Activated T-cell treated with anti-CD3 and anti-CD28 coated beads for 1 hour (primary cell): ENCODE measurements at places on chromosomes 2 and 18.

- no peak for DNase-seq
These were observed 185.6 kb downstream of the AGAP1 start for GRCh38 chr2:235679471-235679870.

DNA sequence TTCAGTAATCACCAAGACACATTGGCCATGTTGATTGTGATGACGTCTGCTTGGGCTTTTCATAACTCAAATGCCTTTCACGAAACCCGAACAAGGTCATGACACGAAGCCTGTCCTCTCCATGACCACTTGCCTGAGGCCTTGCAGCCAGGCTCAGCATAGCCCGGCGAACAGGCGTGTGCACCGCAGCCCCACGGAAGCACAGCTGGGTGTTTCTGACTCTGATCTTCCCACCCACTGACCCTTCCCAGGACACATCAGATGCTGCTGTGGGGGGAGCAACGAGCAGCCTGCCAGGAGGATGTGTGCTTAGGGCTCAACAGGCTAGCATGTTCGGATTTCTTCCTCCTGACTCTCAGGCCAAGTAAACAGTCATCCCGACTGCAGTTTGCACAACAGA, 369.4 kb upstream of the SALL3 start:
- no peak for DNase-seq

DNA sequence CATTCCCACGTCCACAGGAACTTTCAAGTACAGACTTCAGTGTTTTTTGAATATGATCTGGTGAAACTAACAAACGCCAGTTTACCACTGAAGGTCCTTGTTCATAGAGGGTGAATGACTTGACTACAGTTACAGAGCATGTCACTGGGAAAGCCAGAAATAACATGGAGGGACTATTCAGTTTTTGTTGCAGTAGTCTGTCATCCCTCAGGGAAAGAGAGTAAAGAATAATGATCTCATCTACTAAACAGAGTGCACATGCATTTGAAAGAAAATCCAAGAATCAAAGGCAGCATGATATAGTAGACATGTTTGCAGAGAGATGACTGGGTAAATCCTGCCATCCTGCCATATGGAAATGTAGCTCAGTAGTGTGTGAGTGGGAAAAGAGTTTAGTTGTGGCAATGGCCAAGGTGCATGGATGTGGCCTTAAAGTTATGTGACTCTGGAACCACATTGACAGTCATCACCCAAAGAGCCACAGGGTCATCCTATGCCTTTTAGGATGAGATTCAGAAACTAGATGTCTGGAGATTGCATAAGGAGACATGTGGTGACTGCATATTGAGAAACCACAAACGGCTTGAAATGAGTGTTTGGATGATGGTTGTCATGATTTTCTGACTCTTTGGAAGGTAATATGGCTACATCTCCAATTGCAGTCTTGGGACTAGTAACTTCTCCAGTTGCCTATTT, 125.3 kb upstream of the ZEB2 start:
- no peak for DNase-seq

DNA sequence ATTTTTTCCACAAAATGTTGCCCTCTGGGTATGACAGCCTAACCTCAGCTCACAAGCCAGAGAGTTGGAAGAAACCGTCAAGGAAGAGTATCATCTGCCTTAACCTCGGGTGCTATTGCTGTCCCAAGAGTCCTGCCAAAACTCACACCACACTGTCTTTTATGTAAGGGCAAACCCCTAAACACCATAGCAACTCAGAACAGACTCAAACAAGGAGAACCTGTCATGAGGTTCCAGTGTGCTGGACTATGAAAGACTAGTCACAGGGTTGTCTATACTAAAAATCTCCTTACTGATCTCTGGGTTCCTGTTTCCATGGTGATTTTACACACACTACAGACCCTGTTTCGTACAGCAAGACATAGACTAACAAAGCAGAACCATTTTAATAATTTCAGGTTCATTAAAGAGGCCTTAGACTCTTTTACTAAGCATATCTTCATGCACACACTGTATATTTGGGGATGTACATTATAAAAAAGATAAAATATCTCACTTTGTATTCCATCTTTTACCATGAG, 159.8 kb downstream of the PKP4 start:
- no peak for DNase-seq

DNA sequence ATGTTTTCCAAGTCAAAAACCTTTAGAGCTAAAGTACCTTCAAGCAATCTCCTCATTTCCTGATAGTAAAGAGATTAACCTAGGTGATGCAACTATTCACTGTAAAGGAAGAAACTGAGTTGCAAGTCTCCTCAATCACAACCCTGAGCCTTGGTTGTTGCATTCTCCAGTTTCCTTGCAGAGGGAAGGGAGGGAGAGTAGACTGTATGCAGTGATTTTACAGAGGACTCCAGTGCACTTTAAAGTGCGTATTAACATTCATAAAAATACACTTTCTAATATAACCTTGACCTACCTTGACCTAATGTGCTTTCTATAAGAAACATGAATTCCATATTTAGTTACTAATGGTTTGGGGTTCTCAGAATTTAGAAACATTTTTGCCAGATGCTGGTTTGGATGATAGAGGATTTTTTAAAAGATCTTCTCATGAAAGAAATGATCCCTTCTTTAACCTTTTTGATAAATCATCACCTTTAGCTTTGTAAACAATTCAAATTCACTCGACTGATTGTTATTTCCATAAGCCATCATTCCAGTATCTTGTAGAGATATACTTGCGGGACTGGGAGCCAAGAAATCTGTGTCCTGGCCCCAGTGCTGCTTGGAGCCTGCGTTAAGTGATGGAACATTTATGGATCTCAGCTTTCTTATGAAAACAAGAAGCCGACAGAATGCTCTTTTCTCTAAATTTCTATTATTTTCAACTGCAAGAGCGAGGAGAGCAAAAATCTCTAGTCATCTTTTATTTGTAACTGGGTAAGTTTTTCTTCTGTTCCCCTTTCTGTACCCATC, 228.3 kb downstream of the ZNF521 start:
- DNase-seq, result no peak

- no peak for DNase-seq
These were observed 92.2 kb downstream of the DPP4 start for GRCh38 chr2:161981679-161982250.

DNA sequence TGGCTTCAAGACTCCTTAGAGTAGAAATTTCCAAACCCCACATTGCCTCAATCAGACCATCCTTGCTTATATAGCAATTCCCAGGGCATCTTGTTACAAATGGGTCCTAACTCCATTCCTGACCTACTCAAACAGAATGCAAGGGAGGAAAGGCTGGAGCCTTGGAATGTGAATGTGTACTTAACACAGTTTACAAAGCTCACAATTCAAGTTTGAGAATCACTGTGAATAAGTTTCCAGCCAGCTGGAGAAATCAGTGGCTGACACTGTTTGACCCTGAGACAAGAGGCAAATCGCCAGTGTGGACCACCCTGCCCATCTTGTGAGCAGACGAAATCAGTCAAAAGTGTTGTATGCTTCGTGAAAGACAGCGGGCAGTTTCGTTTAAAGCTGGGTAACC, 65.5 kb downstream of the SOWAHC start:
- no peak for DNase-seq

GRCh38 chr2:113842919-113843736, 46.8 kb upstream of the ACTR3 start:
- no peak for DNase-seq

DNA sequence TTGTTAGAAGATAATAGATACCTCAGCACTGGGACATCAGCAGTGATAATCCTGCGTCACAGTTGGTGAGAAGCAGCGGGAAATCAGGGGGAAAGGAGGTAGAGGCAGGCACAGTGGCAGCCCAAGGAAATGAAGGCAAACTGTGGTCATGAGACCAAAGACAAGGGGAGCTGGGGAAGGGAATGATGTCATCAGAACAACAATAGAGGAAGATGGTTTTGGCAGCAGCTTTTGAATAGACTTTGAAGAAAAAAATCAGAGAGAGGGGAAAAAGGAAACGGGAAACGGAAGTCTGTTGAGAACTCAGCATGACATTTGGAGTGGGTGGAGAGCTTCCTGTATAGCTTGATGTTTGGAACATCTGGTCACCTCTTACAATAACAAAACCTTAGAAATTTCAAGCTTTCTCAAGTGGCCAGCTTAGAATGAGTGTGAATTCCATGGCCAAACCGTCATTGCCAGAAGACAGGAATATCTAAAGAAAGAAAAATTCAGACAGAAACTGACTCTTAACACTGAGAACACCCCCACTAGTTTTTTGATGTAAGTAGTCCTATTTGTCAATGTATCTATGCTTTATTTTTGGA, 18.4 kb upstream of the YES1 start:
- no peak for DNase-seq

- no peak for DNase-seq
These were observed 130.7 kb upstream of the GPC1 start for GRCh38 chr2:240304746-240305161.

GRCh38 chr2:238513346-238513745, 86.6 kb downstream of the ASB1 start:
- DNase-seq, result no peak

DNA sequence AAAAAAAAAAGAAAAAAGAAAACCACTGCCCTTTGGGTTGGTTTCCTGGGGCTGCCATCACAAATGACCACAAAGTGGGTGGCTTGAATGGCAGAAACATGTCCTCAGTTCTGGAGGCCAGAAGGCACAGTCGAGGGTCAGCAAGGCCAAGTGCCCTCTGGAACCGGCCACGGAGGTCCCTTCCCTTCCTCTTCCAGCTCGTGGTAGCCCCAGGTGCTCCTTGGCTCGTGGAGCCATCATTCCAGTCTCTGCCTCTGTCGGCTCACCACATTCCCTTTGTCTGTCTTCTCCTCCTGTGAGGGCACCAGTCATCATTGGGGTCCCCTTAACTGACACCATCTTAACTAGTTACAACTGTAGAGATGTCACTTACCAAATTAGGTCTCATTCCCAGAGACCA, 8.5 kb upstream of the NFATC1 start:
- DNase-seq, result no peak

GRCh38 chr18:61753373-61753772, 139.4 kb downstream of the RNF152 start:
- DNase-seq, result no peak

DNA sequence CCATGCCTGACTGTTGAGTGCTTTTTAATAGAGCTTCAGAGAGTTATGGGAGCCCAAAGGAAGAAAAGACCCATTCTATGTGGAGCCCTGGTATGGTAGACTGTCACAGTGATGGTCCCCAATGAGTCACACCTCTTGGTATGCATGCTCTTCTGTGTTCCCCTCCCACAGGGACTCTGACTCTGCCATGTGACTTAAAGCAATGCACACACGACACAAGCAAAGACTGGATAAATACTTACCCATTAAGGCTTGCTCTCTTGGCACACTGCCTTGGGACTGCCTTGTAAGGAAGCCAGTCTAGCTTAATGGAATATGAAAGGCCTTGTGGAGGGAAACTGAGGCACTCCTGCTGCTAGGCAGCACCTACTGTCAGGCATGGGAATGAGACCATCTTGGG, 16.7 kb upstream of the DTNB start:
- DNase-seq, result no peak

- DNase-seq, result no peak
These were observed 17.6 kb upstream of the DNER start for GRCh38 chr2:229731916-229732315.

DNA sequence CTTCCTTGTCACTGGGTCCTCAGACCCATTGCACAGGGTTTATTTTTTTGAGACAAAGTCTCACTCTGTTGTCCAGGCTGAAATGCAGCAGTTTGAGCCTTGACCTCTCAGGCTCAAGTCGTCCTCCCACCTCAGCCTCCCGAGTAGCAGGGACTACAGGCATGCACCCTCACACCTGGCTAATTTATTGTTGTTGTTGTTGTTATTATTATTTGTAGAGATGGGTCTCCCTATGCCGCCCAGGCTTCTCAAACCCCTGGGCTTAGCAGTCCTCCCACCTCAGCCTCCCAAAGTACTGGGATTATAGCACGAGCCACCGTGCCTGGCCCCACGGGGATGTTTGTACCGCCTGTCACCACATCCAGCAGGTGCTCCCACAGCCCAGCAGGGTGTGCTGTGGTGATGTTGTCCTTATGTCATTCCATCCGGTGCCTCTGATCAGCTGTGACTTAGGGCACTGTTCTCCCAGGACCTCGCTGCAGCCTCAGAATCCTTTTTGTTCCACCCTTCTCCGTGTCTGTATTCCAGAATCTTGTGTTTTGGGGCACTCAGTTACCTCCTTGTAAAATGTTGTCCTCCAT, 182.3 kb downstream of the INO80D start:
- DNase-seq, result no peak

- DNase-seq, result no peak
These were observed 252.3 kb downstream of the CYRIA start for GRCh38 chr2:16413285-16413684.
